Upper lobe of right lung (tissue), 1 donor: ENCODE measurements at places on chromosomes 2 and 18. TPM values are rescaled to one million over a fixed set of nuclear protein-coding genes. Genes with fewer than 3 reads are reported as not detected.

DNA sequence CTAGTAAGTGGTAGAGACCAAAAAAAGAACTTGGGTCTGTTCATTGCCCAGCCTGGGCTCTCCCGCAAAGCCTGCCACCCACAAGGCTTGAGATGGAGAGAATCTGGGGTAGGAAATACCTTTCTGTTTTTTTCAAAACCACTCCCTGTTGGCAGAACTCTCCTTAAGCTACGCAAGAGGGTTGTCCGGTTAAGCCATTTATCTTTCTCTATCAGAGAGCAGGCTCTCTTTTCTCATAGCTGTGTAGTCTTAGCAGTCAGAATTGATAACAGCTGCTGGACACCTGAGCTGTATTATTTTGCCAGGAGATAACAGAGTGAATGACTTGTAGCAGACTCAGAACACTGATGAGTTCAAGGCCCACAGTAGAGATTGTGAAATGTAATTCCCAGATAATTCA is 1088.1 kb downstream of the TSN start:
- DNase-seq, result no peak

DNA sequence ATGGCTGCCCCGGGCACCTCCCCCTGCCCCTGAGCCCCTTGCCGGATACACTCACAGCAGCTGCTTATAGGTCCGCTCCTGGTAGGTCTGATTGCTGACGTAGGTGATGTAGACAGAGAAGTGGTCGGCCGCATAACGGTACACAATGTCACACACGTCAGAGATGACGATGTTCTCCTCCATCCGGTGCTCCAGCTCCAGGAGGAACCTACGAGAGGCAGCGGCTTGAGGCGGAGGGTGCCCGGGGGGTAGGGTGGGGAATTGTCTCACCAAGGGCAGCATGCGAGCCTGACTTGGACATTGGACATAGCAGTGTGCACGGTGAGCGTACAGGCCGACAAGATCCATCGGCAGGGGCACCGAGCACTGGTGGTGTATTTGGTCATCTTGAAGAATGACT is 22.8 kb downstream of the SNORC start:
- DNase-seq, result peak; percentile 47

GRCh38 chr2:105113616-105114291 is 75.9 kb downstream of the MRPS9 start:
- DNase-seq, result no peak

The REG1B gene
- not detected for total RNA-seq

- DNase-seq, result peak; percentile 62
Measured at GRCh38 chr2:3348767-3349166, 28.9 kb downstream of the EIPR1 start.

- no peak for DNase-seq
Measured at GRCh38 chr2:95018861-95019550, 6.5 kb upstream of the MAL start.

DNA sequence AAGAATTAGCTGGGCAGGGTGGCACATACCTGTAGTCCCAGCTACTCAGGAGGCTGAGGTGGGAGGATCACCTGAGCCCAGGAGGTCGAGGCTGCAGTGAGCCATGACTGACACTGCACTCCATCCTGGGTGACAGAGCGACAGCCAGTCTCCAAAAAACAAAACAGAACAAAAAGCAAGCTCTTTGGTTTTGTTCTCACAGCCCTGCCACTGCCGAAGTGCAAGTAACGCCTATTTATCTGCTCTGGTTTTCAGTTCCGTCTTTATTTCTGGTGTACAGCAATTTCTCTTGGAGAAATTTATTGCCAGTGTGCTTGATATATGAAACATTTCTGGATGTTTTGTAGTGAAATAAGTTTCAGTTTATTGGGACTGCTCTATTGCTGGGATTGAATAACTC is 61.9 kb downstream of the RAB10 start:
- no peak for DNase-seq

The NEU4 gene
- 0.23 TPM for total RNA-seq

- no peak for DNase-seq
Measured at GRCh38 chr2:200359552-200359951, 53.1 kb downstream of the SPATS2L start.

- no peak for DNase-seq
Measured at GRCh38 chr2:46718784-46719183, 196.8 kb downstream of the MCFD2 start.

The EML6 gene
- total RNA-seq, result 1.4 TPM

GRCh38 chr2:235051436-235052260 is 99.8 kb downstream of the SH3BP4 start:
- no peak for DNase-seq

DNA sequence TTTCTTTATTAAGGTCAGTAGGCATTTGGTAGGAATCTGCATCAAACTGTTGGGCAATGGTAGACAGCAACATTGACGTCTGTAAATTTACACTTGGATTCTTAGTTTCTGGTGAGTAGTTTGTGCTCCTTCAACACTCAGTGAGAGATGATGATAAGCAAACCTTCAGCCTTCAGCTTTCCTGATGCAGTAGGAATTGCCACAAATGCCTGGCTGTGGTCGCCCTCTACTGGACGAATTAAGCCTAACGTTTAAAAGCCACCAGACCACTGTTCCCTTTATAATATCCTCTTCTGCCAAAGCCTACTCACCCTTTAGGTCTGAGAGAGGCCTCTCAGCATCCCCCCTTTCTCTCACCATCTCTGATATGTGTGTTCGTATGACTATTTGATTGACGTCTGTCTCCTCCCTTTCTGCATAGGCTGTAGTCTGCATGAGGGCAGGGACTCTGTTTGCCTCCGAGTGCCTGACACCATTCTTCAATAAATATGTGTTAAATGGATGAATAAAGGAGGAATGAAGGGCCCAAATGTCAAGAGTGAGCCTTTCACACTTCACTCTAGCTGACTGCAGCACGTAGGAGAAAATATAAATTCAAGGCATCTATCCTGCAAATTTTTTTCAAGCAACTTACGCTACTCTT is 47.0 kb upstream of the PLEKHM3 start:
- DNase-seq, result no peak

- no peak for DNase-seq
Measured at GRCh38 chr2:167334146-167334742, 446.0 kb downstream of the XIRP2 start.

The HJURP gene
- total RNA-seq, result 1.2 TPM

GRCh38 chr18:2966560-2966959 is 46.4 kb downstream of the LPIN2 start:
- DNase-seq, result no peak

DNA sequence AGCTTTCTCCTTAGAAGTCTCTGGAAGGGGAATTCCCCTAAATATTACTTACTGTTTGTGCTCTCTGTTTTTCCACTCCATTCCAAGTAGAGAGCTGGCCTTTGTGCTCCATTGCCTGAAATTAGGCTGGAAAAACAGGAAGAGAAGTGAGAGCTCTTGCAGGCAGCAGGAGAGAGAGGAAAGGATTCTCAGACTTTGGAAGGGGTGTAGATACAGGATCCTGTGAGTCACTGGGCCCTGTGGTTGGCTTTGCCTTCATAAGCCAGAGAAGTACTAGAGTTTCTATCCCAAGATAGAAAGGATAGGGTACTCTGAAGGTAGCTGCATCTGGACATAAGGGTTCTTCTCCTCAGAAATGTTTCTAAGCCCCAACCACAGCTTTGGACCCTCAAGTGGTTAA is 188.9 kb downstream of the CMPK2 start:
- no peak for DNase-seq

- no peak for DNase-seq
Measured at GRCh38 chr2:7588295-7588694, 671.1 kb downstream of the RNF144A start.

- DNase-seq, result no peak
Measured at GRCh38 chr2:81263989-81264388, 959.4 kb upstream of the LRRTM1 start.

DNA sequence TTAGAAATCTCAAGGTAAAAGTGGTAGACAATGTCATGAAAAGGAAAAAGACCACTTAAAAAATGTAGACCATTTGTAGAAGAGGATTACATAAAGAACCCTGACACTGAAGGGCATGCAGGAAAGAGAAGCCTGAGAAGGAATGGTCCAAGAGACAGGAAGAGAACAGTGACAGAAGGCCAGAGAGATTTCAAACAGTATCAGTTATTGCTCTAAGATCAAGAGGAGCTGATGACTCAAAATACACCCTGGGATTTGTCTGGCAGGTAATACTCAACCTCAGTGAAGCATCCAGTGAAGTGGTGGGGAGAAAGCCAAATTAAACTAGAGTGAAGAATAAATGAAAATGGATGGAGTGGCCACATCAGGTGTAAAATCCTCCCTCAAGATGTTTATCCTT is 100.5 kb downstream of the PDE11A start:
- no peak for DNase-seq

DNA sequence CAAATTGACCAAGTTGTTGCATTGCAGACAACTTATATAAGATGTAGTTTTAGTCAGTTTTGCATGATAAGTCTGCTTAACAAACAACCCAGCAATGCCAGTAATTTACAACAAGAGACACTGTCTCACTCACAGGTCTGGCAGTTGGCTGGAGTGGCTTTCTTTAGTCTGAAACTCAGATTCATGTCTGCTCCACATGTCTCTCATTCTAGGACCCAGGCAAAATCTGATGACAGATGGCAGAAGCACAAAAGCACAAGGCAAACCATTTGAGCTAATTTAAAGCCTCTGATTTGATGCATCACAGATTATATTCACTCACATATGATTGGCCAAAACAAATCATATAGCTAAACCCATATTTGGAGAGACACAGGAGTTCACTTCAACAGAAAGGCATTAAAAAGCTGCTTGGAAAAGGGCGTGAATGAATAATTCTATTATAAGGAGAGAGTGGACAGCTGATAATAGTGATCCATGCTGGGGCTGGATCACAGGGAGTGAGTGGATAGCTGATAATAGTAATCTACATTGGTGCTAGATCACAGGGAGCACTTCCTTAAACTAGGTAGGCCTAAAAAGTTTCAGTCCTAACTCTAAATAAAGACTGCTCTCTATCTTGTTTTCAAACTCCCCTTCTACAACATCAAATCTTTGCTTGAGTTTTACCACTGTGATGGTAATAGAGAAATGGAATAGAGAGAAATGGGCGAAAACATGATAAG is 593.2 kb upstream of the ZNF804A start:
- DNase-seq, result no peak

DNA sequence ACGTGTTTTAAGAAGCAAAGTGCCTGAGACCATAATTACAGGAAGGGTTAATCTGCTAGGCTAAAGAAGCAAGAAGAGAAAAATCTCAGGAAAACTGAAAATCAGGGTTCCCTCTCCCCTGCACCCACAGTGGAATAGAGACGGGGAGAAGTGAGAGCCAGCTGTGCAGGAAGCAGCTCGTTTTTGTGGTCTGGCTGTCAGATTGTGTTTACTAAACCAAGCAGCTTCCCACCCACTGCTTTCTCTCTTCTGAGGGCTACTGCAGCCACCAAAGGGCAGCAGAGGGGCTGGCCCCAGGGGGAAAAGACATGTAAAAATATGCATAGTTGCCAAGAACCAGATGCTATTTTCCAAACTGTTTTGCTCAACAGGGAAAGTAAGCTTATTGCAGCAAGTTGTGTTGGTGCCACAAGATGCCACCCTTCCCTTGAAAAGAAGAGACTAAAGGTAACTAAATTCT is 72.6 kb upstream of the THUMPD2 start:
- no peak for DNase-seq
